H9 (cell line): ENCODE measurements at places on chromosomes 3 and 15. TPM values are rescaled to one million over a fixed set of nuclear protein-coding genes. Genes with fewer than 3 reads are reported as not detected.

GRCh38 chr3:65526656-65527055 is 512.1 kb downstream of the MAGI1 start:
- DNase-seq: no peak

LZTFL1 gene
- total RNA-seq: 9.1 and 12.2 TPM in 2 replicates

GRCh38 chr15:85756411-85757072 is 38.2 kb downstream of the KLHL25 start:
- DNase-seq: no peak

GRCh38 chr3:70000563-70001081 is 1.1 kb downstream of the SAMMSON start:
- DNase-seq: no peak

NR1I2 gene
- total RNA-seq: not detected in 2 replicates

TBC1D2B gene
- 16.0 and 17.6 TPM in 2 replicates for total RNA-seq

- no peak for DNase-seq
Measured at GRCh38 chr15:96411056-96412031, 80.8 kb downstream of the NR2F2 start.

DNA sequence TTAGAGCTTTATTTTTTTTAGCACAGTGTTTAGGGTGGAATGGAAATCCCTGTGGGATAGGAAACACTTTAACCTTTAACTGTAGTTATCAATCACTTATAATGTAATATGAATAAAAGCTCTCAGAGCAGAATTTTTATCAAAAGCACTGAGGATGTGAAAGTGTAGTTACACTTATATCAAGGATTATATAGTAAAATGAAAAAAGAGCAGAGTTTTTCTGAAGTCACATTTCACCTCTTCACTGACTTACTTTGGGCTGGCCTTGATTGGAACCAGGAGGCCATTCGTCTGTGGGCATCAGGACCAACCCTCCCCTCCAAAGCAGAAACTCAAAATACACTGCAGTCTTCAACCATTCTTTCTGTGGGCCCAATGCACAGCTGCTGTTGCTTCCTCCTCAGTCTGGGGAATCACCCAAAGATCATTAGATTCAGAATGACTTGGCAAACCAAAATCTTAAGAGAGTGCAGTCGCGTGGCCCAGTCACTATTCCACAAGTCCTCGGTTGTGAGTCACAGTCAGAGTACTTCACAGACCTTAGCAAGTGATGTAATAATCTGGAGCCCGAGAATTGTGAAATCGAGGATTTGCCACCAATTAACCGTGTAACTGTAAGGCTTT is 132.6 kb upstream of the COL8A1 start:
- DNase-seq: no peak

- DNase-seq: no peak
Measured at GRCh38 chr3:48431224-48432029, 1.5 kb upstream of the PLXNB1 start.

- no peak for DNase-seq
Measured at GRCh38 chr3:149324332-149324731, 9.1 kb downstream of the TM4SF18 start.

- DNase-seq: no peak
Measured at GRCh38 chr15:66779331-66780009, 77.4 kb downstream of the SMAD6 start.
